ENCODE measurements at places on chromosomes 3 and 15.

DNA sequence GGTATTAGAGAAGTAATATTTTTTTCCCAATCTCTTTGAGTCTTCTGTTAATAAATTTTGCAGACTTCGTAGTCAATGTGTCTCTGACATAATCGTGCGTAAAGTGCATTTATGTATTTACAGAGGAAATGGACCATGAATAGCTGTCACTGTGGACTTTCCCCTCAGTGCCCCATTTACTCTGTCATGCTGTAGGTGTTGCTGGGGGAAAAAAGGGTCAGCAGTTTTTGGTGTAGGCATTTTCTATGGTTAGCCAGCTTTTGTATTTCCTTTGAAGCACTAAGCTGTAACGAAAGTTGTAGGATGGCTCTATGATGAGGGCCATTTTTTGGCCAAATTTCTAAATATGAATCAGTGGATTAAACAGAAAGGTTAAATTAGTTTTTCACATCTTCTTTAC is 598.4 kb downstream of the FGF12 start:
- DNase-seq: no peak

- no peak for DNase-seq
Observed at GRCh38 chr3:98528474-98529346, 3.1 kb upstream of the GPR15 start.

DNA sequence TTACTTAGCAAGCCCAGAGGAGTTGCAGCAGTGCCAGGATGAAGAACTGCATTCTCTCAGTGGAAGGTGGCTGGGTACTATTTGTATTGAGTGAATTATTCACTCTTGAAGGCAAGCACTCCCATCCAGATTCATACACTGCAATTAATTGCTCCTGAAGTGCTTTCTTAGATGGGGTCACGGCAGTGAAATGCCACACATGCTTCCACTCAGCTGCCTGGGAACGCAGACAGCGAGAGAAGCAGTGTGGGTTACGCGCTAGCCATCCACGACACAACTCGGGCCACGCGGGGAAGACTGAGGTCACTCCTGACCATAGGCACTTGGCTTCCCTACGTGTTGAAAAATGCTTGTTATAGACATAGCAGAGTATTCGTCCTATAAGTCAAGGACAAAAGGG is 30.8 kb upstream of the LMCD1 start:
- no peak for DNase-seq

GRCh38 chr15:29633971-29634370 is 188.3 kb downstream of the TJP1 start:
- no peak for DNase-seq

DNA sequence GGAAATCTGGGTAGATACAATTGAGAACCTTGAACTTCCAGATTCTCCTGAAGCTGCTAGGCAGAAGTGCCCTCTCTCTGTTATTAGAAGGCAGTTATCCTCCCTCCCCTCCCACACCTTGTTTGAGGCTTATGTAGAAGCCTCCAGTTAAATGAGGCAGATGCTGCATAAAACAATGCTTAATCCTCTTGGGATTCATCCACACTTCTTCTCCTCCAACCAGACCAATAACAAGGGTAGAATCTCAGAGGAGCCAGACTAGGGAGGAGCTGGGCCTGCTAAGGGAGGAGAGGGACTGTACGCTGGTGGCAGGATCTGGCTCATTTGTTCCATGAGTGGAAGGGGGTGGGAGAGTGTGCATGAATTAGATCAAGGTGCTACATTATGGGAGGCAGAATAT is 88.3 kb upstream of the PRR23C start:
- DNase-seq: no peak

DNA sequence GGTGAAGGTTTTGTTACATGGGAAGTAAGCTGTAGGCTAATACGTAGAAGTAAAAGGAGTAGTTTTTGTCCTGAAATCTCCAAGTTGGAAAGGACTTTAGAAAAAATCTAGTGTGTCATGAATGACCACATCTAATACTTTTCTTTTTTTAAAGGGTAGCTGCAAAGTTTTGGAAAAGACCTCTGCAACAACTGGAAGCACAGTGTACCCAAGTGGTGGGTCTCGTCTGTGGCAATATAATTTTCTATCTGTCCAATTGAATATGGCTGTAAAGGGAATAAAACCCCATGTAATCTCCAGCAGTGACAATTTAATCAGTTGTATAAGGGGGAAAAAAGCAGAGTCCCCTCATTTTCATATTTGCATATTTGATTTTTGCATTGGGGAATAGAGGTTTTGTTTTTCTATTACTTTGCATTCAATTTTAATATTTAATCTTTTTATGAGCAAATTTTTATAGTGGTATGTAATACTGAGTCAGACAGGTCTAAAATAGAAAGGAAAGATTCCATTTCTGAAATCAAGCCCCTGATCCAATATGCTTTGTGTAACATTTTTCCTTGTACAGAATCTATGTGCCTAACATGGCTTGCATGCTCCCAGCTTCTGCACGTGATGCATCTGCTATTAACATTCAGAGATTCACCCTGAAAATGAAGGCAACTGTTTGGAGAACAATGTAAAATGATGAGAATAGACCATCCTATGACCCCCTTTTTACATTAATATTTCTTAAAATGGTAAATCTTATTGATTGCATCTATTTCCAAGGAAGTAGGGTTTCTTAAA is 531.4 kb downstream of the ZIC1 start:
- no peak for DNase-seq

GRCh38 chr15:92012368-92012629 is 158.8 kb downstream of the SLCO3A1 start:
- DNase-seq: no peak

GRCh38 chr3:193314161-193314560 is 64.4 kb downstream of the ATP13A5 start:
- peak; percentile 2 for DNase-seq

DNA sequence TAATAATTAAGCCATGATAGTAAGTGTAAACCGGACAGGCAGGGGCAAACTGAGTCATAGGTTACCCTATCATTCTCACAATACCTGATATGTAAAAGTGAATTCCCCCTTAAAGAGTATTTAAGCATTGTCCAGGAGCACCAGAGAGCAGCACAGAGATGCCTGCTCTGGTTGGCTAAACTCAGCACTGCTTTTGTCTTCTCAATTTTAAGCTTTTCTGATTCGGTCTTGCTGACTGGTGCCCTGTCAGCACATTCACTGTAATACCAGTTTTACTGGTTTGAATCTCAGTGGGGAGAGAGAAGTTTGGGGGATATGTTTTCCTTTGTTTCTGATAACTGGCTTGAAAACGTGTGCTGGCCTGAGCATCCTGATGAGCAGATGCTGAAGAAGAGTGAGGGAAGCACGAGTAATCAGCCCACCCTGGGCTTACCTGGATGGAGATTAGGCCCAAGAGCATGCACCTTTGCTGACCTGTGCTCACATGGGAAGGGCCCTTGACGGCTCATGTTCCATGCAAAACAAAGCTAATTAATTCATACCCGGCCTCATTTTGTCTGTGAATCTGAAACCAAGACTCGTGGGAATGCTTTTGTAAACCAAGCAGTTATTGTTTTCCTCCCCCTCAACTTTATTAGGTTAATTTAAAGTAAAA is 208.5 kb upstream of the MRPL3 start:
- DNase-seq: no peak

- peak; percentile 40 for DNase-seq
Observed at GRCh38 chr15:70037292-70037640, 60.5 kb downstream of the TLE3 start.

GRCh38 chr15:40844696-40845030 is 815 bp downstream of the SPINT1 start:
- no peak for DNase-seq

DNA sequence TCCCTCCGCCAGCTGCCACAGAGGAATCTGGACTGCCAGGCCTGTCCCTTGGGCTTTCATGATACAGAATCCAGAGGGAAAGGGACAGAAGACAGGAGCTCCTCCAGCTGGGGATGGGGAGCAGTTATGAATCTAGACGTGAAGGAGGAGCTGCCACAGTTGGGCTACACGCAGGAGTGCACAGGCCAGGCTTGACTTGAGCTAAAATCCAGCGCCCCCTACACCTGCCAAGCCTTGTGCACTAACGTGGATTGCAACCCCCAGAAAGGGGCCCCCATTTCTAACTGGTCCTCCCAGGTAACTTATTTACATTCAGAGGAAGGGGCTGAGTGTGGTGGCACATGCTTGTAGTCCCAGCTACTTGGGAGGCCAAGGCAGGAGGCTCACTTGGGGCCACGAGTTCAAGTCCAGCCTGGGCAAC is 14.3 kb downstream of the KLHL6 start:
- peak; percentile 46 for DNase-seq

GRCh38 chr3:120767106-120767505 is 24.6 kb downstream of the GTF2E1 start:
- DNase-seq: no peak

DNA sequence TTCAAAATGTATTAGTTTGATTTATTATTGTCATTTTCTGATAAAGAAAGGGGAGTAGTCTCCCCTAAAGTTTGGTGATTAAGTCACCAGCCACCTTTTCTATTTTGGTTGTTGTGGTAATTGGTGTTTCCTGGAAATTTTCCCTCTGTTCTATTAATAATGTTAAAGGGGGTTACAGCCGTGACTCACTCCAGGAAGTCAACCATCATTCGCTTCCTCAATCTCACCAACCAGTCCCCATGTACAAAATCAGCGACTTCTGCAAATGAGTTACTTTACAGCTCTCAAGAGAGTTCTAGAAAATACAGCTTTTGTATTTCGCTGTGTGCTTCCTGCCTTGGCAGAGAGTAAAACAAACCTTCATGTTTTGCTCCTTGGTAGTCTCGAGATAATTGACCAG is 285.1 kb downstream of the LPP start:
- peak; percentile 63 for DNase-seq

DNA sequence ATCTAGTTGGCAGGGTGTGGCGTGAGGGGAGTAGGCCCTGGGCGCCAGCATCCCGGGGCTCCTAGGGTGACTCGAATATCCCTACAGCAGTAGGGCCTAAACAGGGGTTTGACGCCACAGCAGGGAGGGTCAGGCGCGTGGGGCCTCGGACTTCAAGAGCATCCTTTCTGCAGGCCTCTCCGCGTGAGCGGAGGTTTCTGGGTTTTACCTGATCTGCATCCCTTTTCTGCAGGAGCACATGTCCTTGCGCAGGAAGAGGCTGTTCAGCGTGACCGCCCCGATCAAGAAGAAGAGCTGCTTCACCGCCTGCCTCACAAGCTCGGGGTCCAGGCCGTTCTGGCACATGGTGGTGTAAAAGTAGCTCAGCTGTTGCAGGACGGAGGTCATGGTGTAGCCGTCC is 13.5 kb upstream of the GNB5 start:
- no peak for DNase-seq

DNA sequence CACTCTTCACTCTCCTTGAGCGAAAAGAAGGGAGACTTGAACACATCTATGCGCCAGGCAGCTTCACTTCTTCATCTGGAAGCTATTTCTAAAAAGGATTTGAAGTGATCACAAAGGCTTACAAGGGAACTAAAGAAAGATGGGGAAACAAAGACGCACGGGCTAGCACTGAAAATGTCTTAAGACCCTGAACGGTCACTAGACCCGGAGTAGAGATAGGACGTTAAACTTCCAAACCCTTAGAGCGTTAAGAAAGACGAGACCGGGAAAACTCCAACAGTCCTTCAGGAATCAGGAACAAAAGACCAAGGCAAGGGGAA is 47.5 kb upstream of the EPHB3 start:
- no peak for DNase-seq

All from NAMALWA (cell line).